ENCODE measurements at places on chromosomes 6 and 20.

DNA sequence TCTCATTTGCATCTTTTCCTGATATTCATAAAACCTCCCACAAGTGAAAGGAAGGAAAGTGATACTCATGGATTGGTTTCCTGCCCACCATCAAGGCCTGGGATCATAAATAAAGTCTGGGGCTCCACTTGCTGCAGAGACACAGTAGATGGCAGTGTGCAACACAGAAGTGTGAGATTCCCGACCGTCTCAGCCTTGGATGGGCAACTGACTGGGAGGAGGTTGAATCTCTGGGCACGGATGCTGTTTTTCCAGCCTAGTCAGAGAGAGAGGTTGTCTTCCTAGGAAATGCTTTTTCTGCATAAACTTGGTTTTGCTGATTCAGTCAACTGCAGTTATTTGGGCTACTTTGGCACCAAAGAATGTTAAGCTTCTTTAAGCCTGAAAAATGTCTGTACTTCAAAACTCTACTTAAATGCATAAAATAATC is 9.9 kb upstream of the RFPL4B start:
- no peak for DNase-seq

GRCh38 chr20:31721408-31722256 is 1.0 kb downstream of the BCL2L1 start:
- DNase-seq, result no peak

DNA sequence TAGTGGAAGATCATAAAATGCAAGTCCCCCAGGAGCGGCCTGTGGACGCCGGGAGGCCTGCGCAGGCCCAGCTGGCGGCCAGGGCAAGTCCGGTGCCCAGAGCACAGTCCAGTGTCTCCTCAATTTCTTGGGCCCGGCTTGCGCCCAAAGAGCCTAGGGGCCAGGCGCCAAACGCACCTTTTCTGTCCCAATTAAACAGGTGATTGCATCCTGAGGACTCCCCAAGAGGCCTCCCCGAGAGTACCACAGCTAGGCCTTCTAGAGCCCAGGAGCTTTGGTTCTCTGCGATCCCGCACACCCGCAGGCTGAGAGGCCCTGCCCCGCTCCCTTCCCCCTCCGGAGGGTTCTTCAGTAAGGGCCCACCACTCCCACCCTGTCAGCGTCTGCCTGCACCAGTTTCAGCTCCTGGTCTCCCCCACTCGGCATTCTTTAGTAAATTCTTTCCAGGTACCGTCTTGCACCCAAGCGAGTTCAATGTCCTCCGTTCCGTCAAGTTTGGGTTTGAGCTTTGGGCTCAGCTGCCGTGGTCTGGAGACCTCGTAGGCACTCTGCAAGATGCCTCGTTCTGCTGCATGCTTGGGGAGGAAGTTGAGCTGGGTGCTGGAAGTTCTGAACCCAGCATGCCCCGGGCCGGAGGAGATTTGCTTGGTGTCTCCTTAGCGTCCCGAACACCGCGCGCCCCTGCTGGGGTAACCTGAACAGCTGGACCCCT is 3.9 kb upstream of the NKX2-2 start:
- no peak for DNase-seq

DNA sequence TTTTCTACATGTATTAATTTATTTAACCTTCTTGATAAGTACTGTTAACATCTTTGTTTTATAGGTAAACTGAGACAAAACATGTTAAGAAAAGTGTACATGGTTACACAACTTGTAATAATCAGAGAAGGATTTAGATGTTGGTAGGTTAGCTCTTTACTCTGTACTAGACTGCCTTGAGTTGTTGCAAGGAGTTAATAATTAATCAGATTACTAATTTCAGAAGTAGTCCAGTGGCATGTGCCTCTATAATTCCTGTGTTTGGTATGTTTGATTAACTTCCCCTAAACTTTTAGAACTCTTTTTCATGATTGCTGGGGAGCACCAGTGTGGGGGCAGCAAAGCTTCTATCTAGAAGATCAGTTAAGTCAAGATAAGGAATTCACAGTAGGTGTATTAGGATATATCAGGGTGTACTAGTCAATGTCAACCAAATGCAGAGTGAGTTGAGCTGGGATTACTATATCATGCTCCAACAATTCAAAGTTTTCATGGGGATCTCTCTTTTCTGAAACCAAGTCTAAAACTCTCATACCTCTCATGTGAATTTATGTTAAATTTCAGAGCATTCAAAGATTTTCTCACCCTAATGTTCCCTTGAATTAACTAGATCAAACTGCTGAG is 129.7 kb upstream of the AHI1 start:
- no peak for DNase-seq

DNA sequence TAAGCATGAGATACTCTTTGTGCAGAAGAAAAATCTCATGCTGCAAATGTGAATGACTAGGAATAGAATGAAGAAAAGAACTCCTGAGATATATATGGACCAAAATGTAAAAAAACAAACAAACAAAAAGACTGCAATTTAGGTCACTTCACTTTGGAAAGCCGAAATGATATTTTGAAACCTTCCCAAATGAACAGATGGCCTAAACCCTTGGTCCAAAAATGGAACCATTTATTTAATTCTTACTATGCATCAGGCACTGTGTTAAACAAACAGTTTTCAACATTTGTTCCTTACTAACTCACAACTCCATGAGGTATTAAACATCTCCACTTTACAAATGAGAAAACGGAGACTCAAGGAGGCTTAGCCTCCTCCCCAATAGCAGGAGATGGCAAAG is 107.5 kb downstream of the VIP start:
- DNase-seq, result no peak
